Lower leg skin (tissue), 4 donors: ENCODE measurements at places on chromosomes 12 and 14.
A peak's percentile ranks its signal among the peaks of the same experiment; 100 is the strongest.

GRCh38 chr12:75965661-75966060 lies 65.9 kb downstream of the PHLDA1 start:
- no peak for DNase-seq

DNA sequence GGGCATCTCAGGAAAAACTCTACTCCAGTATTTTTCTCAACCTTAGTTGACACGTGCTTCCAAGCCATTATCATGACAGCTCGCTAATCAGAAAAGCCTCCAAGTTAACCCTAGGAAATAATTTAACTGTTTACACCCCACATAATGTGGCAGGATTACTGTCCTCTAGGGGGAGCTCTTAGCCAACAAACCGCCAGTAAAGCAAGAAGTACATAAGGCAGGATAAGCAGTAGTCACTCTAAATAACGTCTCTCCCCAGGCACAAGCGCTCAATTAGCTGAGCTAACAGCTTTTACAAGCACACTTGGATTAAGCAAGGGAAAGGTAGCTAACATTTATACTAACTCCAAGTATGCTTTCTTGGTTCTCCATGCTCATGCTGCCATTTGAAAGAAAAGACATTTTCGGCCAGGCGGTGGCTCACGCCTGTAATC lies 22.8 kb downstream of the APOBEC1 start:
- DNase-seq: no peak

DNA sequence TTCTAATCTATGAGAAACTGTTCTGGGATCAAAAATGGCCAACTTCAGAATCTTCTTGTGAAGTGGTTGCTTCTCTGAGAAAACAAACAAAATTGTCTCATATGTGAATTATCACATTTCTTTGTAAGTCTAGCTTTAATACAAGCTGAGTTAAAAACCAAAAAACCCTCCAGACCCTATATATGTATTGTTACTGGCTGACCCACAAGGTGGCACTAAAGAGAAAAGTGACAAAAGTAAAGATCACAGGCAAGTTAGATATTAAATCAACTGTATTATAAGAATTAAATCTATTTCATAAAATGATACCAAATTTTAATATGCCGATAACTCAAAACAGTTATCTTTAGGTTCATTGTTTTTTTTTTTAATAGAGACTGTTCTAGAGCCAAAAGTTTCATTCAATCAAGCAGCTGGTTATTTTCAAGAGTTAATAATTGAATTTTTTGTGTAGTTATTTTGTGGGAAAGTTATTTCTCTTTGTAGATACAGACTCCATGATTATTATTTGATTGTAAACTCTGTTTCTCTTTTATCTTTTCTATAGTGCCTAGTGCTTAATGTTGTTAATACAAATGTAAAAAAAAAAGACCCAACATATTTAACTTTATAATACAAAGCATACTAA lies 7.5 kb upstream of the TRHDE start:
- no peak for DNase-seq

DNA sequence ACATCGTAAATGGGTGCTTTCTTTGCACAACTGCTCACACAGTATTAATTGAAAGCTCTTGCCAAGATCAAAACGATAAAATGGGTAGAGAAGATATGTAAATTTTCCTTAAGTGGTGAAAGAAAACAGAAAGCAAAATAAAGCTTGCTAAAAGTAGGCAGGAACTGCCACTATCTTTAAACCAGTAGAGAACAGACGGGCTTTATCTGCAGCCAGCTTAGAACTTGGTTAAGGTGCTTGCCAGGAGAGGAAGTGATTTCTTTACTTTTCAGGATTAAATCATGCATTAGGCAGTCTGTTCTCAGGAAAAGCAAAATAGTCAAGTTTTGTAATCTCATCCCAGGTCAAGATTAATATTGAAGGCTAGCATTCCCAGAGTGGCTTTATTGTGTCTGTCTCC lies 56.9 kb upstream of the CCDC175 start:
- DNase-seq: no peak

DNA sequence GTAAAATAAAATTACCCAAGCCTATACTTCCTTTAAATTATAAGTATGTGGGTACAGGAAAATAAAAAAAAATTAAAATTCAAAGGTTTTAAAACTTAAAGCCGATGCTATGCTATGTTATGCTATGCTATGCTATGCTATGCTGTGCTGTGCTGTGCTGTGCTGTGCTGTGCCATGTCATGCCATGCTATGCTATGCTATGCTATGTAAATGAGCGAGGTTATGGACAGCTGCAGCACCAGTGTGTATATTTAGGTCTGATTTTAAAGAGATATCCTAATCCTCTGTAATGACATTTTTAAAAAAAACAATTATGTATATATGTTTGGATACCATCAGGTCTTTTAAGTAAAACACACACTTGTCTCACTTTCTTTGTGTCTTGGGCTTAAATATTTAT lies 1822.0 kb upstream of the SEL1L start:
- DNase-seq: no peak

DNA sequence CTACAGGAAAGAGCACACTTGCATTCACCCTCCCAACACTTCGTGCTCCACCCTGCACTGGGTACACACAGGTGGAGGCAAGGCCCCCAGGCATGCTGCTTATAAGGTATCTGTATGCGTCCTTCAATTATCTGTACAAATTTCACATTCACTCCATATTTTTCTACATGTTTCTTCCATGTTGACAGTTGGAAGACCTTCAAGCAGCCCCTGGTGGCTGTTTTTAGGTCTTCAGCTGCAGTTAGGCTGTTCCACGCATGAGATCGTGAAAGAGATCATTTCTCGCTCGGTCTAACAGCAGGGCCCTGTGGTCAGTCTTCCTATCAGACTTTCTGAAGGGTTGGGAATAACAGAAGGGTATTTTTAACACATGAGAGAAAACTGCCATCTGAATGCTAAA lies 47.1 kb downstream of the PLXNC1 start:
- no peak for DNase-seq

- peak; percentile 68 for DNase-seq
These were observed 22.7 kb upstream of the BEGAIN start for GRCh38 chr14:100609941-100610391.

DNA sequence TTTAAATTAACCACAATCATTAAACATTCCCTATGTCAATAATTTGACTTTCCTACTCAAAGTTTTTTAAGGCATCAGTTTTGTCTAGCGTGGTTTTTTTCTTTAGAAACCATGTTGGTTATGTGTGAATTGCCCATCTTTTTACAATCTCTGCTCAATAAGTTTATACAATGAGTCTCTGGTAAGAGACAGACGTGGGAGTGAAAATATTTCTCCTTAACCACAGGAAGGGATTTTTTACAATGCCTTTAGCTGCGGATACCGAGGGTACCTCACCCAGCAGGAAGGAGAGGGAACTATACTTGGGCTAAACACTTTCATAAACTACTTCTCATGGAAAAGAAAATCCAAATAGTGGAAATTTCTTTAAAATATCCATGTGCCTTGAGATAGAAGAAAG lies 191.4 kb upstream of the BCL2L14 start:
- no peak for DNase-seq

- no peak for DNase-seq
These were observed 11.7 kb downstream of the HDAC7 start for GRCh38 chr12:47808050-47808449.

DNA sequence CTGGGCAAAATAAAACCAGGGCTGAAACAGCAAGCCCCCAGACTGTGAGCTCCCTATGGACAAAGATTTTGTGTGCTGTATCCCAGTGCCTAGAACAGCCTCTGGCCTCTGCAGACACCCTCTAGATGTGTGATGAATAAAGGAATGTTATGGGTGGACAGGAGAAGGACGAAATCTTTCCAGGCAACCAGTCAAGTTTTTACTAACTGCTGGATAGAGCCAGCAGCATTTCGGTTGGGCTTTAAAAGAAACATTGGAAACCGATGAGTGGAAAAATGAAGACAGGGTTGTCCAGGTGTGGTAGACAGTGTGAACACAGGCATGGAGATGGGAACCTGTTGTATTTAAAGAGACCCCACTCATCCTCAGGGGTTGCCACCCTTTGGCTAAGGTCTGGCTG lies 4.0 kb downstream of the CHGA start:
- no peak for DNase-seq

DNA sequence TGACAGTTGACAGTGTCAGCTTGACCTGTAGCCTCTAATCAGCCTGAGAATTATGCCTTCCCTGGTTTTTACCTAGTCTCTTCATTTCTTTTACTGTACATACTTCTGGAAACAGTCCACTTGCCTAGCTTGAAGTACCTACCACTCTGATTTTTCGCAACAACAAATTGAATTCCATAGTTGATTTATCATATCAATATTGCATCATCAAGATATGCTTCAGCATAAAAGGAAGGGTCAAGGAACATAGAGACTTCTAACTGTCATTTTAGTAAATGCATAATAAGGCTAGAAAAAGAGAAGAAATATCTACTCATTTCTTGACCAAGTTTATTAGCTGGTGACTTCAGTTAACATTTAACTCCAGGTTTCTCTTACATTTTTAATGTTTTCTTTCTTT lies 174.2 kb upstream of the FAR2 start:
- DNase-seq: no peak

- DNase-seq: no peak
These were observed 839 bp downstream of the GSG1 start for GRCh38 chr12:13102461-13103195.

GRCh38 chr14:104717137-104717536 lies 6.9 kb upstream of the ADSS1 start:
- DNase-seq: no peak

GRCh38 chr12:132153501-132154340 lies 9.5 kb downstream of the NOC4L start:
- DNase-seq: no peak

- DNase-seq: no peak
These were observed 285.8 kb upstream of the G2E3 start for GRCh38 chr14:30272848-30273832.

DNA sequence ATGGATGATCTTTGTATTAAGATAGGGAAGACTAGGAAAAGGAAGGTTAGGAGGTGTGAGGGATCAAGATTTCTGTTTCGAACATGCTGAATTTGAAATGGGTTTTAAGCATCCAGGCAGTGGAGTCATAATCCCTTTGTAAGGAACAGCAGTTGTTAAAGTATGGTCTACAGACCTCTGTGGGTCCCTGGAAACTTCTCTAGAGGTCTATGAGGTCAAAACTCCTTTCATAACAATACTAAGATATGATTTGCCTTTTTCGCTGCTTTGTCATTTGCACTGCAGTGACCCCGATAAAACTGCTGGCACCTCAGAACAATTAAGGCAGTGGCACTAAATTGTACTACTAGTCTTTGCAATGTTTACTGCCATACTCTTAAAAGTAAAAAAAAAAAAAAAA lies 1.5 kb downstream of the RAD51AP1 start:
- DNase-seq: no peak

GRCh38 chr12:2043054-2043453 lies 9.7 kb upstream of the CACNA1C start:
- DNase-seq: no peak

DNA sequence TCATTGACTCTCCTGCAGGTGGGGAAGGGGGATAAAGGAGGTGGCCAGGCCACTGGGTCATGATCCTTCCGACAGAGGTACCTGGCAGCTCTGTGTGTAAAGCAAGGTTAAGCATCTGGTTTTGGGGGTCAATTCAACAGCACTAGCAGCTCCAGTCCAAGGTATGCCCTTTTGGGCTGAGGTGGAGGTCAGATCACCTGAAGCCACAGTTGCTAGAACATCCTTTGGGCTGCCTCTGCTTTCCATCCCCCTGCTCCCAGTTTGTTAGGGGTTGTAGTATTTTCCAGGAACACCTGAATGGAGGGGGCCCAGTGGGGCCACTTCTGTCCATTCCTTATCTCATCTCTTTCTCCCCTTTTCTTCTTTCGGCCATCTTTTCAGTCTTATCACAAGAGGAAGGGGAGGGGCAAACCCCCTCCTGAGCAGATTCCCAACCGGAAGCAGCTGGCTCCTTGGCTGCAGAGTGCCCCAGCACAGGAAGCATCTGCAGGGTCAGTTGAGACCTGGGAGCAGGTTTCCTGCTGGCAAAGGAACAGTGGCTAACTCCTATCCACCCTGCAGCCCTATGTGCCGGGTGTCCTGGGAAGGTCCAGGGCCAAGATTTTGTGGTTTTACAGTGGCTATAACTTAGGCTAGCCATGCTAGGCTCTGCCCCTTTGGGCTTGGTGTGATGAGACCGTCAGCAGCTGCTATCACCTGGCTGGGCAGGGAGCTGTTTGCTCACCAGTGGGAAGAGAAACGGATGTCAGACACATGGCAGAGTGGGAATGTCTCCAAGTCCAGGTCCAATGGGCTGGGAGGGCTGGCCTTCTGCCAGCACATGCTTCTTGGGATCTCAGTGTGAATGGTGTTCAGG lies 40.2 kb downstream of the SH2B3 start:
- DNase-seq: peak; percentile 86

DNA sequence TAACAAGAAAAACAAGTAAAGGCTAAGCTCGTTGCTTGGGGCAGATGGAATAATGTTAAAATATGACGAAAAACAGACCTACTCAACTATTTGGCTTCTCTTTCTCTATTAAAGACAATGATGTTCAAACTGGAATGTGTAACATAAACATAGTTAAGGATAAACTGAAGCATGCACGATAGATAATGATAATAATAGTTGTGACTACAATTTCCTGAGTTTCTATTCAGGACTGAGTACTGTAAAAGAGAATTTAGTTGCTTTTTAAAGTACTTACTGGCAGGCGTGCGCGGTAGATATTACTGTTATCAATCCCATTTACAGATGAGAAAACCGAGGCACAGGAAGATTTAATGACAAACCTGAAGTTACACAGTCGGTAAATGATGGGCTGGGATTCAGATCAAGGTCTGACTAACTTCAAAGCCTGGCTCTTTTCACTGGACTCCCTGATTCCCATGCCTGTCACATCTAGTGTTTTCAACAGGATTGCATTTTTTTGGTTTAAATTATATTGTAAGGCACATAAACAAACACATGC lies 103.0 kb downstream of the CRADD start:
- no peak for DNase-seq

DNA sequence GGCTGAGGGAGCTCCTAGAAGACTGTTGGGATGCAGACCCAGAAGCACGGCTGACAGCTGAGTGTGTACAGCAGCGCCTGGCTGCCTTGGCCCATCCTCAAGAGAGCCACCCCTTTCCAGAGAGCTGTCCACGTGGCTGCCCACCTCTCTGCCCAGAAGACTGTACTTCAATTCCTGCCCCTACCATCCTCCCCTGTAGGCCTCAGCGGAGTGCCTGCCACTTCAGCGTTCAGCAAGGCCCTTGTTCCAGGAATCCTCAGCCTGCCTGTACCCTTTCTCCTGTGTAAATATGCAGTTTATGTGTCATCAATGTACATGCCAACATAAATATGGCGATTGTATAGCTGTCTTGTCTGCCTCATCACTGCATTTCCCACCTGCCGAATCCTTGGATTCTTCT lies 7.5 kb downstream of the AMHR2 start:
- no peak for DNase-seq

DNA sequence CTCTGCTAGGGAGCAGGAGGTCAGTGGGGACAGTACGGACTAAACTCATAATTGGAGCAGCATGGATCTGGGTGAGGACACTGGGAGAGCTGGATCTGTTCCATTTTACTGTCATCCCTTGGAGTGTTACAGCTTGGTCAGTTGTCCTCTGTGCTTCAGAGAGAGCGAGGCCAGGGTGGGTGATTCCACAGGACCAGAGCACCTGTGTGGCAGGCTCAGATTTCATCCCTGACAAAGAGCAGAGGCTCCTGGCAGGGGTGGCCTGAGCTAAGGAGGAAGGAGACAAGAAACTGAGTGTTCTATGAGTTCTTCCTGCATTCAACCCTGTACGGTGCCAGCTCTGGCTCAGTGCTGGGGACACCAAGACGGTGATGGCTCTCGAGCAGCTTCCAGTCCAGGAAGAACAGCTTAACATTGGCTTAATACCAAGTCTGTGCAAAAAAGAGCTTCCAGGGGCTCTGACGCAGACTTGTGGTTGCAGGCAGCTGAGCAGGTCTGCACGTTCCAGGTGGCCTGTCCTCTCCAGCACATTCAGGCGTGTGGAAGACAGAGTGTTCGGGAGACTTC lies 8.4 kb upstream of the PGF start:
- no peak for DNase-seq
